ENCODE measurements at places on chromosomes 16 and 17.

DNA sequence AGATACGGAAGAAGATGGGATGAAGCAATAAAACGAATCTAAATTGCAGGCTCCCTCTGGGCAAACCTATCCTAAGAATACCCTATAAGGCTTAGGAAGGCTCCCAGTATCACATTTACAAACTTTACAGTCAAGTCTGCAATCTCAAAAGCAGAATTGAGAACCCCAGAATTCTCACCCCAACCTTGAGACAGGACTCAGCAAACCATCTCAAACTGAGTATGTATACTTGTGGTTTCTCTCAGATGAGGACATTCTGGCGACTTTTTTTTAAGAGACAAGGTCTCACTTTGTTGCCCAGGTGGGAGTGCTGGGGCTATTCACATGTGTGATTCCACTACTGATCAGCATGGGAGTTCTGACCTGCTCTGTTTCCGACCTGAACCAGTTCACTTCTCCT, 19.3 kb upstream of the ITGA2B start:
- DNase-seq: no peak

- no peak for DNase-seq
Observed at GRCh38 chr17:78107457-78107856, 21.1 kb downstream of the TMC6 start.

- no peak for DNase-seq
Observed at GRCh38 chr17:49338883-49339282, 23.2 kb downstream of the ZNF652 start.

- no peak for DNase-seq
Observed at GRCh38 chr16:89409161-89409711, 81.1 kb downstream of the ANKRD11 start.

Data from myocyte (in vitro differentiated cells).